ENCODE measurements at places on chromosomes 12 and 14.
A peak's percentile ranks its signal among the peaks of the same experiment; 100 is the strongest.

GRCh38 chr14:21096438-21096837 lies 2.0 kb downstream of the ZNF219 start:
- no peak for DNase-seq

DNA sequence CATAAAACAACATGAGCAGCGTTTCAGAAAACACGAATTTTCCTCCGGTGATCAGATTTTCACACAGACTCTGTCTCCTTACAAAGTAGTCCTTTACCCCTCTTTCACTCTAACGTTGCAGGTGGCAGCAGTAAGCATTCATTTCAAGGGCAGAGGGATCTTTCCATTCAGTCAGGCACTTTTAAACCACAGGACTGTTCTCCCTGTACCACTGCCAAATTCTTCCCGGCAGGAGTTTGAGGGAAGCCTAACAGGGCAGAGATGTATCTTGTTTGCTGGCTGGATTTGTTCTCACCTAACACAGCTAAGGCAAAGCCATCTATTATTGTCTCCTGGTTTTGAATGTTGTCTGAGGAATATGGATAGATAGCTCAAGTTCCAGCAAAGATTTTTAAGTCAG lies 1187.3 kb upstream of the SEL1L start:
- DNase-seq: no peak

DNA sequence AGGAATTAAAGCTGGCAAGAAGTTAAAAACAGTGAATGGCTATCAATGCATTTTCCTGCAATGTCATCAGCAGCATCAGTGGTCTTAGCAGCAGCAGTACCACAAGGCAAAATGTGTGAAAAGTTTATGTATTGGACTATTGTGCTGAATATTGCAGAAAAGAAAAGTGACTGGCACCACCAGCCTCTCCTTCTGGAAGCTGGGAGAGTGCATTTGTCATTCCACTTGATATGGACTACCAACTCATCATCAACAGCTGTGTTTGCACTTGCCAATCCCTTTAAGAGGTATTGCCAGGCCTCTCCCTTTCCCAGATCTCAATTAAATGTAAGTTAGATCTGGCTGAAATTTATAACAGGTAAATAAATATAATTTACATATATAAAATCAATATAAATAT lies 151.0 kb upstream of the GZMB start:
- DNase-seq: no peak

- peak; percentile 70 for DNase-seq
These were observed 9.7 kb upstream of the ERC1 start for GRCh38 chr12:981176-981828.
